ENCODE measurements at places on chromosomes 11 and 22.

- no peak for DNase-seq
Observed at GRCh38 chr22:23061471-23062280, 8.6 kb upstream of the GNAZ start.

DNA sequence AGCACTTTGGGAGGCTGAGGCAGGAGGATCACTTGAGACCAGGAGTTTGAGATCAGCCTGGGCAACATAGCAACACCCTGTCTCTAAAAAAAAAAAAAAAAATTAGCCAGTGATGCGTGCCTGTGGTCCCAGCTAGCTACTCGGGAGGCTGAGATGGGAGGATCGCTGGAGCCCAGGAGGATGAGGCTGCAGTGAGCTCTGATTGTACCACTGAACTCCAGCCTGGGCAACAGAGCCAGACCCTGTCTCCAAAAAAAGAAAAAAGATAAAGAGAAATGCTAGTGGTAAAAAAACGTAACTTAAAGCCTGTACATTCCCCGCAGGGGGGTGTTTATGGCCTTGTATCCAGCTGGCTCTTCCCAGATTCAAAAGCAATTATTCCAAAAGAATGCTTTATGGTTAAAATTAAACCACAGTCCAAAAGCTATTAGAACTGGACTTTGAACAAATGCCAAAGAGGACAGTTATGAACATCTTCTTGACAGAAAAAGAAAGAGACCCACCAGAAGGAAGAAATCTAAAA is 16.4 kb upstream of the SNX32 start:
- no peak for DNase-seq

GRCh38 chr11:77042111-77042726 is 8.0 kb downstream of the B3GNT6 start:
- no peak for DNase-seq

GRCh38 chr22:40620464-40621046 is 16.0 kb downstream of the MRTFA start:
- DNase-seq = no peak

- no peak for DNase-seq
Observed at GRCh38 chr22:42280836-42281235, 10.4 kb upstream of the TCF20 start.
